ENCODE measurements at places on chromosomes 4 and X. TPM values are rescaled to one million over a fixed set of nuclear protein-coding genes. Genes with fewer than 3 reads are reported as not detected.

CYSLTR1 gene
- total RNA-seq, result 0.49 TPM

NOX1 gene
- total RNA-seq, result 94.9 TPM

DNA sequence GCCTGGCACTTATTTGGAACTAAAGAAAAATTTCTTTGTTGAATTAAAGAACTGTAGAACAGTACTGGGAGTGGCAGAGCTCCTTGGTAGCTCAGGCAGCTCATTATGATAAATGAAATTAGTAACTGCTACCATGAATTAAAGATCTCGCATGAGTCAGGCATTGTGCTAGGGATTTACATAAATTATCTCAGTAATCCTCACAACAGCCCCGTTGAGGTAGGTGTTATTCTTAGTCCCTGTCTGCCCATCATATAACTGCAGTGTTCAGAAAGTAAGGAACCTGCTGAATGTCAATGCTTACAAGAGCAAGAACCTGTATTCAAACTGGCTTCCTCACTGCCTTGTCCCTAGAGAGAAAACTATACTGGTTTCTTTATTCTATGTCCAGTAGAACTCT lies 108.3 kb downstream of the NLGN4X start:
- DNase-seq, result no peak

- DNase-seq, result no peak
Measured at GRCh38 chr4:65658117-65658516, 12.2 kb downstream of the EPHA5 start.

DNA sequence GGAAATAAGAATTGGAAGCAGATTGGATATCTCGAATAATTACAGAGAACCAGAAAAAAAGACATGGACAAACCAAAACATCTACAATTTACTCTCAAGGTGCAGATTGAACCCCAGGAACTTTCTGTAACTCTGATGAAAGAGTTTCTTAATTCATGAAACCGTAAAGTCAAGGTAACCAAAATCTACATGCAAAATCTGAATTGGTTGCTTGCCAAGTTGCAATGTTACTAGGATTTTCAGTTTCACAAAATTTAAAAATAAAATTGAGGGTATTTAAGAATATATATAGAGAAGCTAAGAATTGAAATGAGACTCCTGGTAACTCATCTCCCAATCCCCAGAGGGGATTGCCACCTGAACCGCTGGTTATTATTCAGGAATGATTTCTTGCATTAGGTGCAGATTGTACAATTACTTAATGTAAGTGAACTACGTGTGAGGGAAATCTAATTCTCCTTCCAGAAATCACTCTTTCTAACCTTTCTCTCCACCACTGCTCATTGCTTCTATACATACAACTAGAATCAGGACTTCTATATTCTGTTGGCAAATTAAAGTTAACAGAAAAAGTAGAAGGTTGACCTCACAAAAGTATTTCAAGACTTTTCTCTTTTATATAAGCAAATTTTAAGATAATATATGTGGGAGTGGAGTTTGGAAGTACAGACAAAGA lies 221.5 kb upstream of the NDST4 start:
- no peak for DNase-seq

FAM9C gene
- total RNA-seq, result 0.09 TPM

GAGE12J gene
- not detected for total RNA-seq

DNA sequence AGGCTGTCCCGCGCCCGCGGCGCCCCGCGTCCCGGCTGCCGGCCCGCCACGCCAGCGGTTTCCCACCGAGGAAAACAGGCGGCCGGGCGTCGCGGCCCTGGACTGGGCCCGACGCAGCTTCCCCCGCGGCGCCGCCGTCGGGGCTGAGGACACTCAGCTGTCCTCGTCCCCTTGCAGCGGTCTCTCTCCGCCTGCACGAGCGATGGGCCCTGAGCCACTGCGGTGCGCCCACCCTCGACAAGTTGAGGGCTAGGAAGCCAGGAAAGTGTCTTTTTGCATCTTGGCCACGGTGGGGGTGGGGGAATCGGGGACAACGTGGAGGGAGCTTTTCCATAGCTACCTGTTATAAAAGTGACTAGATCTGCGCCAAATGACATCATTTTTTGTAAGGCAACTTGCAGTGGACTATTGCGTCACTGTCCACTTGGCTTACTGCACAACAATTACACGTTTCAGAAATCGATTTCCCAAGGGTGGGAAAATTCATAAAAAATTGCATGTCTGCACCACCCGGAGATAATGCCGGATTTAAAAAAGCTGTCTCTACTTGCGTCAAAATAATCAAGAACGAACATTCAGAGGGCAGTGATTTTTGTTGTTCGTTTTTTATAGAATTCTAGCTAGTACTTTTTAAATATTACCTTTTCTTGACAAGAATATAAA lies 1.1 kb downstream of the KLHL15 start:
- no peak for DNase-seq

- DNase-seq, result no peak
Measured at GRCh38 chr4:142778900-142779299, 67.2 kb downstream of the INPP4B start.

CLCN4 gene
- 0.46 TPM for total RNA-seq

- no peak for DNase-seq
Measured at GRCh38 chrX:119399772-119400101, 601 bp downstream of the SLC25A43 start.
